Fibroblast of skin of right biceps (primary cell): ENCODE measurements at places on chromosomes 1 and 21.

- DNase-seq: peak; percentile 15
Observed at GRCh38 chr1:206935491-206936067, 10.7 kb downstream of the PIGR start.

DNA sequence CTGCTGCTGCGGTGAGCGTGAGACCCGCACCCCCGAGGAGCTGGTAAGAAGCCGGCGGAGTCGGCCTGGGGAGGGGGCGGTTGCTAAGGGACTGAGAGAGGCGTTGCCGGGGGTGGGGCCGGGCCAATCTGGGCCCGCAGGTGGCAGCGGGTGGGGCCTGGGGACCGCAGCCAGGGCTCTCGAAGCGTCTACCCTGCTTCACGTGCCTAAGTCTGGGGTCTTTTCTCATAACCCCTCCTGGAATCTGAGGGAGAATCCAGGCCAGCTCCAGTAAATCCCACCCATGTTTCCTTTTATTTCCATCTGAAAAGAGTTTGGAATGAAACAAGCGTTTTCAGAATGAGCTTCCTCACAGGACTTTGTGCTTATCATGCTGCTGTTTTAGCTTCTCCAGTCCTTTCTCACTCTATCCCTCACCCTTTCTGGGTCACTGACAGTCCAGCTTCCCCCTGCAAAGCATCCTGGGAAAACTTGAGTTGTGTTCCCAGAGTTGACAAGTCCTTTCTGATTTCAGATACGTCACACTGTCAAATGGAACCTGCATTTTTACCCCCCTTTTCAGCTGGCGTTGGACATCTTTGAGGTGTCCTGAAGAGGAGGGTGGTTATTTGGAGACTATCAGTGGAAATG is 431 bp downstream of the CLCN6 start:
- DNase-seq: no peak

- peak; percentile 94 for DNase-seq
Observed at GRCh38 chr1:203906932-203907331, 45.5 kb downstream of the SNRPE start.

GRCh38 chr1:38138498-38139233 is 92.1 kb upstream of the POU3F1 start:
- DNase-seq: peak; percentile 95

- no peak for DNase-seq
Observed at GRCh38 chr21:41772351-41773080, 5.7 kb upstream of the RIPK4 start.

DNA sequence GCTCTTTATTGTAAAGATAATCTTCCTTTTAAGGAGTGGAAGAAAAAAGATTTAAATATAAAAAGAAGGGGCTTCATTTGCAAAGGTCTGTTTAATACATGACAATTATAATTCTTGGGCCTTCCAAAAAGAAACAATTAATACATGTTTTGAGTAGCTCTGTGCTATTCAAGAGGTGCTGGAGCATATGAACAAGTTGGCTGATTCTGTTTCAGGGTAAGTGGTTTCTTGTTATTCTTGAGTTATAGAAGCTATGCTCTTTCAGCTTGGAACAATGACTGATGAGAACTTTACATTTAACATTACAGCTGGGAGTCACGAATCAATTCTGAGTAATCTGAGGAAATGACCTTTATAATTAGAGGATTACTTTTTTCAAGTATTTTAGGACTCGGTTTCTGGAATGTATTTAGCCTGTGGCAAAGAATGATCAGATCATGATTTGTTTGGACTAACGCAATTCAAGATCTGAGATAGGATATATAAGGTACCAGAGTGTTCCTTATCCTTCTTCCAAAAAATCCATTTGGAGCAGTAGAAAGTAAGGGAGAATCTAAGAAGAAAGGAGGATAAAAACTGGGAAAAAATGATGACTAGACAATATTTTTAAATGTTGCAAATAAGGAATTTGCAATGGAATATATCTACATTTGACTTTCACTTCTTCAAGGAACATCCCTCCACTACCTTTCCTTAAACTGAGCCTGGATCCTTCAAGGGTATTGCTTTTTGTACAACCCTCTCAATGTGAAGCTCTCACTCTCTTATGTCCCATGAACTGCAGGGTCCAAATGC is 77.1 kb upstream of the KCTD3 start:
- peak; percentile 62 for DNase-seq

- DNase-seq: no peak
Observed at GRCh38 chr1:39776400-39776713, 5.2 kb upstream of the OXCT2 start.

DNA sequence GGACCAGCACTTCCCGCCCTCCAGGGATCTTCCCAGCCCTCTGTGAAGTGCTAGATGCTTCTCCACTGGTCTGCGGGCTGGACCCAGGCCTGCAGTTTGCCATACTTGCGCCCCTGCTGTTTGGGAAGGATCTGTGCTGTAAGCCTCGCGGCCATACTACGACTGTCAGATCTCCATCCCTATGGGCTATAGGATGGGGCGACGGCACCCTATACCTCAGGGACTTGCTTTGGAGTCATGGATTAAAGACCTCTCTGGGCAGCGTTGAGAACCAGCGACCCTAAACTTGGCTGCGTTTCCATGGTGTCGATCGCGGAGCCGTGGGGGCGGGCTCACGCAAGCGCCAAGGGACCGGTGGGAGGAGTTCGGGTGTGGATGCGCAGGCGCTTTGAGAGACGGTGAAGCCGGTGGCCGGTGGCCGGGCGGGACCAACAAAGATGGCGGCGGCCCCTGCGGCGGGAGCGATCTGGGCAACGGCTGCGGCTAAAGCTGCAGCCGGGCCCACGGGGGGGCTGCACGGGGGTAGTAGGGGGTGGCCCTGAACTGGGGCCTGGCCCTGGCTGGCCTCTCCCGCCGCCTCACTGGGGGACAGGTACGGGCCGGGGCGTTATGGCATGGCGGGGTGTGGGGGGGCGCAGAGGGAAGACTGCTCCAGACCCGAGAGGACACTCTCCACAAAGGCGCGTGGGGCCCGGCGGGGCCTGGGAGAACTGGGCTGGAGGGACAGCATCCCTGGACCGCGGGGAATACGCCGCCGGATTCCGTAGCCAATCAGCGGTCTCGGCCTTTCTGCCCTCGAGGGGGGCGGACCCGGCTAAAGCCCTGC is at the start of gene USP21:
Gene USP21, plus strand, starts transcription at position 414 of the 826 bp plus-strand sequence. CDS start 1,141 bp downstream, outside the sequence.
- DNase-seq: peak; percentile 90

DNA sequence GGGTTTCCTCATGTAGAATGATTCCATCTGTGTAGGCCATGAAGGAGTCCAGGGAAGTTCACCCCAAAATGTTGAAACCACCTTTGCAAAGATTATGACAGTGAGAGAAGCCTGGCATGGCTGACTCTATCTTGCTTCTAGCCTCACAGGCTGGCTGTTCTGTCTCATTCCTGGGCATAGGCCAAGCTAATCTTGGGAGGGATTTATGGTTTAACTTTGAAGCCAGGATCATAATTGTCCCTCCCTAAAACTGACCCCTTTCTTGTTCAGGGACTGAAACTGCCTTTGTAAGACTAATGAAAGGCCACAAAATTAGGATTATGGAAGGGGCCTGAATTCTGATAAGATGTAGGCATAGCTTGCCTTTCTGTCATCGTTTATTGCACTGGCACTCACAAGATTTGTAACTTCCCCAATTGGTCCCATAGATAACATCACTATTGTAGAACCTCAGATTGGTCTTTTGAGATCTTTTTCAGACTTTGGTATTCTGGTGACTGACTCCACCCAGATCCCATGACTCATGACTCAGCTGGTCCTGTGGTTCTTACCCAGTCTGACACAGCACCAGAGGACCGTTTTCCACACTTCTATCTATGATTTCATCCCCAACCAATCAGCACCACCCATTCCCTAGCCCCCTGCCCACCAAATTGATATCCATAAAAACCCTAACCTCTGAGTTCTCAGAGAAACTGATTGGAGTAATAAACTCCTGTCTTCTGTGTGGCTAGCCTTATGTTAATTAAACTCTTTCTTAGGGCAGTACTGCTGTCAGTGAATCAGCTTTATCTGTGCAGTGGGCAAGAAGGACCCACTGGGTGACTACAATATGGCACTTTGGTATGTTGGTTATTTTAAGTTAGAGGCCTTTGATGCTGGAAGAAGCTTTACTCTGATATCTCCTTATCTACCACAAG is 13.6 kb upstream of the LAMTOR5 start:
- peak; percentile 22 for DNase-seq
